ENCODE measurements at places on chromosomes 7 and 10.

DNA sequence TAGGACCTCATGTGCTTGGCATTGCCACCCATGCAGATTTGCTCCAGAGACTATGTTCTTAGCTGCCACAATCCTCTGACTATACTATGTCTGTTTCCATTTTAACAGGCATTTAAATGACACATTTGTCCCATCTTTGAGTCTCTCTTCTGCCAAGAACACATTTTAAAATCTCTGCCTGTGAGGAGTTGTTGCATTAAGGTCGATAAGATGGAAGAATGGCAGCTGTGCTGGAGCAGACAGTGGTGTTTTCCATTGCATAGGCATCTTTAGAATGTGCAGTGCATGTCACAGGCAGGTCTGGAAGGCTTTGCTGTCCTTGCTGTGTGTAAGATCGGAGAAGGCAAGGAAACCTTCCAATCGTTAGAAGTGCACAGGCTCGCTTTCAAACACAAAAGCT lies 70.9 kb upstream of the CELF2 start:
- no peak for DNase-seq

- DNase-seq = no peak
Measured at GRCh38 chr10:131961777-131962662, 19.7 kb downstream of the BNIP3 start.

GRCh38 chr10:80171248-80171660 lies 34.1 kb downstream of the ANXA11 start:
- DNase-seq = no peak

DNA sequence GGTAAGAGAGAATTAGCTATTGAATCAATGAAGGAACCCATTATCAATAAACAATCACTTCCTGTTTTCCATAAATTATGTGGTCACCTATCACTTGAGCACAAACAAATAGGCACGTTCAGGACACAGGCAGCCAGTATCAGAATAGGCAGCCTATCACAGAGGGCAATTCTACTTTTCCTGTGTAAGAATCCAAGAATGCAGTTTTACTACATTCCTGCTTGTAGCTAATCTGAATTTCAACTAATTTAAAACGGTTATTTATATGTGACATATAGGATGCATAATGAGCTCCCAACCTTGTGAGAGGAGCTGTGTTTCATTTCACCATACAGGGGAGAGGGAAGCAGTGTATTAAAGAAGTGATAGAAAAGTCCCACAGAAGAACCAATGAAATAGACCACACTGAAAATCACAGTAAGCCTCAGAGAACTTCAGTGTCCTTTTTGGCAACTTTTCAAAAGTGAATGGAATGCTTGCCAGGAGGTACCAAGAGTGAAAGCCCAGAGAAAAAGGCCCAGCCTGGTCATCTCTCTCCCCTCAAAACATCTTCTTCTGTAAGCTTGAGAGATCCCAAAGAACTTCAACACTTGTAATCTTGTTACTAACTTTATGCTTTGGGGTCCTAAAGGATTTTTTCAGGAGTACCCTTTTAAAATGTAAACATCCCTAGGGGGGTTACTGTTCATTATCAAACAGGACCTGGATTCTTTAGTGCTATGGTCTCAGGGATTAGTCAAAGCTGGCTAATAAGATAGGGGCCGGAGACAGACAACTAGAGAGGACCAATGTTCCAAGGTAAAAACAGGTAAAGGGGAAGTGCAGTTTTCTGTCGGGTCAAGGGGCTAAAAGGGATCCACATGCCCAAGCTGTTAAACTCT lies 1.3 kb downstream of the IMMP2L start:
- no peak for DNase-seq

GRCh38 chr7:562789-563628 lies 43.4 kb upstream of the PDGFA start:
- no peak for DNase-seq

GRCh38 chr7:37342688-37343471 lies 105.8 kb downstream of the ELMO1 start:
- peak; percentile 95 for DNase-seq

DNA sequence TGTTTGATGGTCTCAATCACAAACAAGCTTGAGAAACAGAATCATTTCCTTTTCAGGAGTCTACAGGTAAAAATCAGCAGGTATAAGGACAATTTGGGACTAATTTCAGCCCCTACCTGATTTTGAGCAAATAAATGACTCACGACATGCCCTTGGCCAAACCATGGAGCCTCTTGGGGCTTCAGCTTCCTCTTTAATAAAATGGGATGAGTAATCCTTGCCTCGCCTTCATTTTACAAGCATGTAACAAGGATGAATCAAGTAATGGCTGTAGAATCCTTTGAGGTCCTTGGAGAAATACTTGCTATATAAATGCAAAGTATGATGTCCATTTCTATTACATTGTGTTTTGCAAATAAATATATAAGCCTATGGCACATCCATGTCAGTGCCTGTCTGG lies 212.8 kb upstream of the PODXL start:
- DNase-seq = no peak

DNA sequence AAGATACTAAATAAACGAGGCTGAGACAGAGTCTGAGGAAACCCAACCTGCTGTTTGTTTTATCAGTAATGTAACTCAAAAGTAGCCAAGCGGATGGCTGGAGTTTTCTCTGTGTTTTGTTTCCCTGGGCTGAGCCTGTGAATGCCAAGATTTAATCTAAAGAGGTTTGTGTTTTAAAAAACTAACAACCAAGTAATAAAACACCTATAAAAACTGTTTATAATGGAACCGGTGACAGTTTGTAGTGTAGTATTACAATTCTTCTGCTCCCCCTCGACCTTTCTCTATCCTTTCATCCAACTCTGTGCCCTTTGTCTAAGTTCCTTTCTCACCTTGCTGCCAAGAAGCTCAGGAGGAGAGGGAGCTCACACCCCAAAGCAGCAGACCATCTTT lies 2.6 kb upstream of the KAT6B start:
- DNase-seq = no peak

DNA sequence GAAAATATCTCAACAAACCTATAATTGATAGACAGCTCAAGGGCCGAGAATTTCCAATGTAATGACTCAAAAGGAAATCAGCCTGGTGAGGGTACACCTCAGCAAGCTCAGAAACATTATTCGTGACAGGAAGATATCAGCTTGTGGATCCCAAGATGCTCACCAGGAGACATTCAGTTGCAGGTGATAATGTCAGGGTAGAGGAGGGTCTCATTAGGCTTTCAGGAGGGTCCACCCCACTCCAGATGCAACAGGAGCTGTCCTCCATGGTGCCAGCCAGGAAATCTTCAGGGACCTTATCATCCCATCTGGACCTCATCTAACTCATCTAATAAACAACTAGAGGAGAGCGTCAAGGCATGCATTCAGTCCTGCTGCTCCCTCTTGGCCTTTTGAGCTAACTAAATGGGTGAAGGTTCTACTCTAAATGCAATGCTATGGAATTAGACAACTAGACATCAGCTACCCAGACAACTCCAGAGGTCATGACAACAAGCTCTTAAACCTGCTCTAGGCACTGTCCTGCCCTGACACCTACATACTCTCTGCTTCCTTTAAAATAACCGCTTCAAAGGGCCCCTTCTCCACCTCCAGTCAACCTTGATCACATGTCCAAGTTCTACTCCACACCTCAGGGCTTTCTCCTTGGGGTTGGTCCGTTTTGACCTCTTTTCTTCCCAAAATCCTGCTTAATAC lies 4.3 kb upstream of the GIMAP5 start:
- DNase-seq = no peak

DNA sequence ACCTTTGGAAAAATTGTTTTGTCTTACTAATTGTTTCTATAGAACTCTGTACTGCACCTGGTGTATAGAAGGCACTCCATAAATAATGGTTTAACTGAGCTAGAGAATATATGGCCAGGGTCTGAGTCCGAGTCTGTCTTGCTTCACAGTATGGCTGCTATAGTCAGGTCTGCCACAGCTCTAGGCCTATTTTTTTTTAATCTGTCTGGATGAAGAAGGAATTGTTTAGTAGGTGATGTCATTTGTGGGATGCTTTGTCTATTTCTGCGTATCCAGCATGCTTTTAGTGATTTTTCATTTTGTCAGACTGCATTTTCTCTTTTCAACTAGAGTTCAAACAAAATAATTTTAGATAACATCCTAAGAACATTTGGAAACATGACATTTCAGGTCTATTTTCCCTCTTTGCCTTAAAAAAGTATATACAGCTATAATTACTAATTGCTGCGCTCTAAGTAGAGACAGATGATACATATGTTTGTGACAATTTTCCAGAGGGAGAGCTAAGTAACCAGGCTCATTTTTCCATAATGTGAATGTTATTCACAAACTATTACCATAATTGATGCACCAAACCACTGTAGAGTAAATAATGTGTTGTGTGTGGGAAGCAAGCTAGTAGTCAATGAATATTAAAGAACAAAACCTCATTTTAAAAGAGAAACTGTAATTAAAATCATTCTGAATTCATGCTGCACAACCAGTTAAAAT lies 361.7 kb downstream of the AUTS2 start:
- no peak for DNase-seq

DNA sequence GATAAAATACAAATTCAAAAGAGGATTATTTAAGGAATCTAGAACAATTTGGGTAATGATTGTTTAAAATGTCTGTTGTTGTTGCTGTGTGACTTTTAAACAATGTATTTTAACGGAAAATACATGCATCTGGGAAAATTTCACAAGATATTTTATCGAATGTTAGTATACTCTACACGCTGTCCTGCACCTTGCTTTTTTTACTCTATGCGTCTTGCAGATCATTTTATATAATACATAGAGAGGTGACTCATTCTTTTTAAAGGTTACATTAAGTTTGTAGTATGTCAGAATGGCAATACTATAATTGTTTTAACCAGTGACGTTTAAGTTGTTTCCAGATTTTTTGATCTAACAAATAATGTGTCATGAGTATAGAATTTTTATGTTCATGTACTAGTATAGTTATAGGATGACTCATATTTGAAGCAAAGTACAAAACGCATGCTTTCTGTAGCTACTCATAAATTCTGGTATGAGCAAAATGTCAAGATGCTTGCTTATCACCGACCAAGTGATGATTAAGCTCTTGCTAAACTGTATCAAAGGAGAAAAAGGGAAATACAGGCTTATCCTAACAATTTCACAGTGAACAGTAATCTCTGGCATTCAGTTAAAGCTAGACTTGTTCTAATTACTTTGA lies 4.9 kb downstream of the DKK1 start:
- no peak for DNase-seq

GRCh38 chr10:6187278-6187677 lies 15.5 kb upstream of the PFKFB3 start:
- DNase-seq = no peak

DNA sequence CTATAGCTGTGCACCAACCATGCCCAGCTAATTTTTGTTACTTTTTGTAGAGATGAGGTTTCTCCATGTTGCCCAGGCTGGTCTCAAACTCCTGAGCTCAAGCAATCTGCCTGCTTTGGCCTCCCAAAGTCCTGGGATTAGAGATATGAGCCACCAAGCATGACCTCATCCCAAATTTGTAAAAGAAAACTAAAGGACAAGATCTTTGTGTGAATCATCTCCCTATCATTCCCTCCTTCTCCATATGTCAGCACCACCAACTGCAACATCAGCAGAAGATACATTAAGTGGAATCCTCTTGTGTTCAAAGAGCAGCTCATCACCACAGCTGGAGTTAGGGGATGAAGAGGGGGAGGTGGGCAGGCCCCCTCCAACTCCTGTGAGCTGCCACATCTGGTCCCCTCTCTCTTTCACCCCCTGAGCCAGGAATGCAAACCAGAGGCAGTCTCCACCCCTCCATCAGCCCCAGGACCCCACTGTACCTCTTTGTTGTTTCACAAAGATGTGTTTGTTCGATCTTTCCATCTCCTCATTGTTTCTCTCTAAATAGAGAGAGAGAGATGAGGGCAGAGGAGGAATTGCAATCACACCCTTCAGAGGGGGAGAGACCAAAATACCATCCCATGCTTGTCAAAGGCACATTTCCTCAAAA lies 47.3 kb upstream of the PIP4K2A start:
- DNase-seq = no peak

- no peak for DNase-seq
Measured at GRCh38 chr7:140230861-140231770, 54.3 kb upstream of the KDM7A start.

DNA sequence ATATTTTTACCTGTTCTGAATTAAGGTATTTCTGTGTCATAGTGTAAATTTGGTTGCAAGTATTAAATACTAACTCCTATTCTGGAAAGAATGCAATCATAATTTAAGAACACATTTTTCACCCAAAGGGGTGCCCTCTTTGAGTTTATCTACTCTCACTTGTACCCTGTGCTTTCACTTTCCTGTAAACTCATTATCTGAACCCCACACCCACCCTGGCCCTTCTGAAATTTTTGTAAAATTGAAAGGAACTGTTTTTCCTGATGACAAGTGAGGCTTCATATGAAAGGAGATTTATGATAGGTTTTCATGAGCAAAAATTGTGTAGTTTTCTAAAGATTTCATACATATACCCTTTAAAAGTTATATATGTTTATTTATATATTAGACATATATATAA lies 134.5 kb downstream of the WNT2 start:
- DNase-seq = no peak

DNA sequence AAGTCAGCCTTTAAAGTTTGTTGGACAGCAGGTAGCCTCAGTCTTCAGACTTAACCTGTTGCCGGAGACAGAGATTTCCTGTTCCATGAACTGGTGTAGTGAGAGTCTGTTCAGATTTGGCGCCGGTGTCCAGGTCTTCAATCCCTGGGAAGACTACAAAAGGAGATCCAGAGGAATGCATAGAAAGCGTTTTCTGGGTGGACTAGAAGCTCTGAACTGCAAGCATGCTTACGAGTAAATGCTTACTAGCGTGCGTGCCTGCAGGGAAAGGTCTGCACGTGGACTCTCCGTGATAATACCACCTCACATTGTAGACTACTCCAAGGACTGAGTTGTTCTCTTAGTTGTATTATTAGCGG lies 878 bp downstream of the GLRX3 start:
- DNase-seq = no peak

GRCh38 chr7:130732980-130733930 lies 752 bp downstream of the KLF14 start:
- DNase-seq = no peak

DNA sequence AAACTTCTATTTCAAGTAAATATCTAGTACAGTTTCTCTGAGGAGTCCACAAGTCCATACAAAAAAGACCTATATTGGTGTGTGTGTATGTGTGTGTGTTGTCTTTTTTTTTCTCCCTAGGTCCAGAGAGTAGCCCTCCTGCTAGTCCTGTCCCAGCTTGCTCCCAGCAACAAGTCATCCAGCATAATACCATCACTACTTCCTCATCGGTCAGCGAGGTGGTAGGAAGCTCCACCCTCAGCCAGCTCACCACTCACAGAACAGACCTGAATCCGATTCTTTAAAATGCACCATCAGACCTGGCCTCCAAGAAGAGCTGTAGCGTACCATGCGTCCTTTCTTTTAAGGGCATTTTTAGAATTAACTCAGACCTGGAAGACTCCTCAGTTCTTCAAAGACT lies 139.1 kb downstream of the TRIL start:
- no peak for DNase-seq

GRCh38 chr7:83791737-83792136 lies 142.8 kb upstream of the SEMA3E start:
- DNase-seq = no peak

- no peak for DNase-seq
Measured at GRCh38 chr7:73786588-73786987, 16.5 kb upstream of the CLDN3 start.
